ENCODE measurements at places on chromosomes 3 and 15.

DNA sequence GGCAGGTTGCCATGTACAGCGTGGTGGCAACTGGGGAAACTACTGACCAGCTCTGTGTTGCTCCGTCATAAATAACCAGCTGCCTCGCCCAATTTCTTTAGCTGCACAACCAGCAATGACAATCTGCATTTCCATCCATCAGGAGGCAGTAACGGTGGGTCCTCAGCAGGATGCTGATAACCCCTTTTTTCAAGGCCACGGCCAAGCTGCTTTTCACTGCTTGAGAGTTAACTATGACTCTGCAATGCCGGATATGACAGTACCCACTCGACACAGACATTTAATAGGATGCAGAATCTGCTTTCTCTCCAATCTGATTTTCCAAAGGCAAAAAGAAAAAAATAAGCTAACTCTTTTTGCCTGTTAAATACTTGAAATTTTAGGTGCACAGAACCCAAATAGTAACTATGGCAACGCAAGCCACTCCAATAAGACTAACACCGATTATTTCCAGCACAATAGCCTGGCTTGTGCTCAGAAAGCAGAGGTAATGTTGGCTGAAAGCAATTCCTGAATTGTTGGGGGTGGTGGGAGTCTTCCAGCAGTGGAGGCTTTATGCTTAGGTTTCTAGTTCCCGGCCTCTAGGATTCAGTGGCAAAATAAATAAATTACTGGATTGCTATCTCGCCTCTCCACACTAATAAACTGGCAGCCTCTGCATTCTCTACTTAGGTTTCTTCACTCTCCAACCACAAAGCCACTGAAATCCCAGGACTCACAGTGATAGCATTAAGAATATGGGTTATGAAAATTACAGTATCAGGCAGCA is 31.2 kb upstream of the SRGAP3 start:
- no peak for DNase-seq

GRCh38 chr3:160381470-160381869 is 17.6 kb downstream of the IFT80 start:
- no peak for DNase-seq

DNA sequence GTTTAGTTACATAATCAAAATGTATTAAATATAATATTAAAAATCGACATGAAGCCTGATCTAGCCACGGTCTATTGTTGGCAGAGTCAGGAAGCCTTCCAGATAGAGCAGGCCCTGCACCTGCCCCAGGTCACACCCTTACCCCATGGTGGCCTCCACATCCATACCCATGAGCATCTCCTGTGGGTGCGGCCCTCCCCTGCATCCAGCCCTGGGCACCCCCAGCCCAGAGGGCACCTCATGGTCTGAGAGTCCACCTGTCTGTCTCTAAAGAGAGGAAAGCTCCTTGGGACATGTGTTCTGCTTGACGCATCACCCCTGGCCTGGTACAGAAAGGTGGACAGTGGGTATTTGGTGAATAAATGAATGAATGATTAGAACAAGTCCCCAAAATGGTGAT is 37.2 kb upstream of the CSPG4 start:
- no peak for DNase-seq

GRCh38 chr3:65907232-65908130 is 131.2 kb downstream of the MAGI1 start:
- no peak for DNase-seq

DNA sequence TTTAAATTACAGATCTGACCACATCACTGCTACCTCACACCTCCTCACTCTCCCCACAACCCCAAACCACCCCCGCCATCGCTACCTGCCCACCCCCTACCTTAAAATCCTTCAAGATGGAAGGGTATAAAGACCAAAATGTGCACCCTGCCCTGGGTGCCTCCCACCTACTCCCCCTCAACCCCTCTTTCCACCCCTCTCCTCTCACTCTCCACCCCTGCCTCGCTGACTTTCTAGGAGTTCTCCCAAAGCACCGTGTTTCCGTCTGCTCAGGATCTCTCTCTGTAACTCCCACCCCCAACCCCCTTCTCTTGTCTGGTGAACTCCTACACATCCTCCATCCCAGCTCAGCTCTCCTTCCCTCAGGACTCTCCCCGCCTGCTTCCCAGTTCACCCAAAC is 69.1 kb downstream of the MEGF11 start:
- DNase-seq, result no peak

All from hematopoietic multipotent progenitor cell treated with erythropoietin and hydrocortisone succinate and interleukin-3 and kit ligand, for 15 days (in vitro differentiated cells).